ENCODE measurements at places on chromosomes 5 and 9. TPM values are rescaled to one million over a fixed set of nuclear protein-coding genes. Genes with fewer than 3 reads are reported as not detected.

SHISAL2B gene
- total RNA-seq = not detected

CFAP77 gene
- not detected for total RNA-seq

SHC3 gene
- 15.9 TPM for total RNA-seq

SPINK6 gene
- total RNA-seq = not detected

IQGAP2 gene
- not detected for total RNA-seq

GCNT4 gene
- total RNA-seq = 1.4 TPM

HCN1 gene
- total RNA-seq = not detected

PTRH1 gene
- total RNA-seq = 32.9 TPM

HSD17B3 gene
- total RNA-seq = 0.38 TPM

MRPS2 gene
- 84.4 TPM for total RNA-seq

SLC6A18 gene
- not detected for total RNA-seq

TRIM36 gene
- 0.15 TPM for total RNA-seq

ESM1 gene
- 0.15 TPM for total RNA-seq

- no peak for DNase-seq
Observed at GRCh38 chr5:38297830-38298608, 39.7 kb downstream of the EGFLAM start.

GRCh38 chr5:175493726-175494125 is 15.4 kb downstream of the SFXN1 start:
- no peak for DNase-seq

DNA sequence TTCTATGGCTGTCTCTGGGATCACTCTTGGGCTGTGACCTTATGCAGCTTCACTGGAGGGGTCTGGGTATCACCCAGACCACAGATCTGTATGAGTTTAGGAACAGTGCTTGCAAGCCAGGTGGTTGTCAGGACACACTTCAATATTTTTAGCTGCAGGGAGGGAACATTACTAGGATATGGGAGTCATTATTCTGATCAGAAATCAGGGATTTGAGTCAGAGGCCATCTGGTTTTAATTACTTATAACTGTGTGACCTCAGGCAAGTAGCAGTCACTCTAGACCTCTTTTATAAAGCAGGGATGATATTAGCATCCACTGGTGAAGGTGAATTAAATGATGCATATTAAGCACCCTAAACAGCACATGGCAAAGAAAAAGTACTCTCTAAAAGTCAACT is 60.1 kb upstream of the NMUR2 start:
- DNase-seq = no peak

- DNase-seq = no peak
Observed at GRCh38 chr5:5511904-5512416, 89.5 kb downstream of the ICE1 start.

DNA sequence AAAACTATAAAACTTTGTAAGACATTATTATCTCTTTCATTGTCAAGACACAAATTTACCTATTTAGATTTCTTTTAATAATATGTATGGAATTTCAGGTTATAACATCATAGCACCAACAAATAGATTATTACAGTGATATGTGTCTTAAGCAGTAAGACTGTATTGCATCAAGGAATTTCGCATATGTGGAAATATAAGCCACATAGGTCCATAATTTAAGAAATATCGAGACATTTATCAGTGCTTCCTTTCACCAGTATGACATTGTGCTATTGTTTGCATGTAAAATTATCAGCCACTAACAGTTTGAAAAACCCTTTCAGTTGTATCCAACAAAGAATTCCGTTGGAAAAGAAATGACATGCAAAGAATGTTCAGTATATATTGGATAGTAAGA is 186.7 kb upstream of the RASA1 start:
- no peak for DNase-seq

DNA sequence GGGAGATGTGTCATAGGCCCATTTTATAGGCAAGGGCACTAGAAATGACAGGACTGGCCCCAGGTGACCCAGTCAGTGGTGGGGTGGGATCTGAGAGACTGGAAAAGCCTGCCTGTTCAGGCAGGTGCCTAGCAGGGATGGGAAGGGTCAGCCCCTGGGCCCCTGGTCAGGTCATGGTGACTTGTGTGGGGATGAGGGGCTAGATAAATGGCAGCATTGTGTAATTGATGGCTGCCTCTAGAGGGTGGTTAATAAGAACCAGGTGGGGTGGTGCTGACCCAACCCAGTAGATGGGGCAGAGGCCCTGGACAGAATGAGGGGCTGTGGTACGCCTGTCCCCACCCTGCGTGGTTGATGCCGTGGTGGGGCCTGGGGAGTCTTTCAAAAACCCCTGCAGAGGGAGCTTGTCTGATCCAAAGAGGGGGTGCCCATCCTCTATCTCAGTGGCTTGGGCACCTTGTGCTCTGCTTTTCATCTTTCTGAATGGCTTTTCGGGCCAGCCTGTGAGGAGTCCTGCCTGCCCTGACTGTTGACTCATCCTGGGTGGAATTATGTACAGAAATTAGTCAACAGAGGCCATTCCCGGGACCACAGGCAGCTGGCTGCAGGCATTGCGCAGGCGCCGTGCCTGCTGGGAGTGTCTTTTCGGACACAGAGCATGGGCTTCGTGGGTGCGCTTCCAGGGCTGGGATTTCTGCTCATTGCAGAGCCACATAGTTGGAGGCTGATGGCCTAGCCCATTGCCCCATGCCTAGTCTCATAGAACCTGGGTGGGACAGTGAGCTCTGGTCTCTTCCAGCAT is 93.6 kb upstream of the PITX1 start:
- peak; percentile 83 for DNase-seq

DNA sequence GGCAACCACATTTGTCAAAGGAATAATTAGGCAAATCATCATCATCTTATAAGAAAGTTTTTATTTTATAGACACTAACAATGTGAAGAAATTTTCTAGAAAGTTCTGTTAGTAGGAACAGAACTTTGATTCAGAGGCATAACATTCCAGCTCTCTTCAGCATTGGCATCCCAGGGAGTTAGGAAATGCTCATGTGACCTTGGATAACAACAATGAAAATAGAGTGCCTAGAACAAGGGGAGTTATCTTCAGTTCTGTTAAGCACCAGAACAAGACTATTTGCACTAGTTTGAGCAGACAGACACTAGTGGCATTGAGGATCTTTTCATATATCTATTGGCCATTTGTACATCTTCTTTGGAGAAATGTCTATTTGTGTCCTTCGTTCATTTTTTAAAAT is 7.0 kb upstream of the NMUR2 start:
- no peak for DNase-seq

- DNase-seq = no peak
Observed at GRCh38 chr5:145912594-145912993, 23.8 kb upstream of the SH3RF2 start.

DNA sequence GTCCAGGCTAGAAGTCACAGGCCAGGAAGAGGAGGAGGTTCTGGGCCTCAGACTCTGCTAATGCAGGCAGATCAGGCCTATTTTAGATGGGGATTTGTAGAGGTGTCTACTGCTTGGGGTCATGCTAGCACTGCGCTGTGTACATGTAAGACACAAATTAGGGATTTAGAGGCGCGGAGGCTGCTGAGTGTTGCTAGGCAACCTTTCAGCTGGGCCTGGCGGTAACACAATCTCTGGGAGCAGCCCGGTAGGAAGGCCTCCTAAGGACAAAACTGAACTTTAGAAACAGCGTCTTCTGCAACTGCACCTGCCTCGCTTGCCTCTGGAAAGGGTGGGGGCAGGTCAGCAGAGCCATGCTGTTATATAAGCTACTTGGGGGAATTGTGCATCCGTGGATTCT is 147.9 kb downstream of the MACROH2A1 start:
- no peak for DNase-seq

GRCh38 chr5:141313711-141314110 is 6.9 kb downstream of the TAF7 start:
- no peak for DNase-seq

DNA sequence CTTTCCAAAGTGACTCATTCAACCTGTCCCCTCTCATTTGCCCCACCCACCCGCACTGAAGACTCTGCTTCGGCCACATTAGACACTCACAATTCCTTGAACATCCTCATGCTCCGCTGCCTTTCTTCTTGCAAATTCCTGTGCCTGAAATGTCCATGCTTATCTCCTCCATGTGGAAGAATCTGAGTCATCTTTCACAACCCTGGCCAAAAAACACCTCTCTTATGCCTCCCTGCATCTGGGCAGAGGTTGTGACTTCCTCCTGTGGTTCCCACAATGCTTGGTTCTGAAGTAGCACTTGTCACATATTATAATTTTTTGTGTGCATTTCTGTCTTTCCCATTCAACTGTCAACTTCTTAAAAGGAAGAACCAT is 238.6 kb downstream of the ENC1 start:
- peak; percentile 38 for DNase-seq

DNA sequence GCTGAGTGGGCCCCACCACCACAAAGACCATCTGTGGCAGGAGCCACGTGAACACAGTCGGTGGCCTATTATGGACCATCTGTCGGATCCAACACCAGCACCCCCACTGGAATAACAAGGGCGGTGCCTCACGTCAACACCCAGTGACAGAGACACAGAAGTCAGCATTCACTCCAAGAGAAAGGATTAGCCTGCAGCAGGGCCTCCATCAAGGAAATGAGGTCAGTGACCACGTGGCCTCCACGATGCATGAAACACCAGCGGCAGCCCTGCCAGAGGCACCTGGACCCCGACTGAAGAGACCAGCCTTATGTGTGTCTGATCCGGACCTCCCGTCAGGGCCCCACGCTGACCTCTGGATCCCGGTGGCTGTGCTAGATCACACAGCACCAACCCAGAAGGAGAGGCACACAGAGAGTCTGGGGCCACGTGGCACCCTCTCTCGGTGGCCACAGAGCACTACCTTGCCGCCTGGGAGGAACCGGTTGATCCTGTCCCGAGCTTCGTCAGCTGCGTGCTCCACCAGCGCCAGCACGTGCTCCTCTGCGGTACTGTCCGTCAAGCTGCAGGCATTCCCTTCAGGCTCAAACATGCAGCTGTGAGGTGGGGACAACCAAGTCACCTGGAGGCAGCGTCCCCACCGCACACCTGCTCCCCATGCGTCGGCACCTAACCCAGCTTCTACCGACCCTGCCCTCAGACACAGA is 9.0 kb downstream of the BRD9 start:
- no peak for DNase-seq

DNA sequence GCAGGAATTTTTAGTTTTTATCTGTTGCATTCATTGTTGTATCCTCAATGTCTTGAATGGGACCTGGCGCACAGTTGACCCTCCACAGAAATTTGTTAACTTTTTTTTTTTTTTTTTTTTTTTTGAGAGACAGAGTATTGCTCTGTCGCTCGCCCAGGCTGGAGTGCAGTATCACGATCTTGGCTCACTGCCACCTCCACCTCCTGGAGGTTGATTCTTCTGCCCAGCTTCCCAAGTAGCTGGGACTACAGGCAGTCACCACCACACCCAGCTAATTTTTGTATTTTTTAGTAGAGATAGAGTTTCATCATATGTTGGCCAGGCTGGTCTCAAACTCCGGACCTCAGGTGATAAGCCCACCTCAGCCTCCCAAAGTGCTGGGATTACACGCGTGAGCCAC is 205.9 kb downstream of the ROR2 start:
- DNase-seq = no peak

DNA sequence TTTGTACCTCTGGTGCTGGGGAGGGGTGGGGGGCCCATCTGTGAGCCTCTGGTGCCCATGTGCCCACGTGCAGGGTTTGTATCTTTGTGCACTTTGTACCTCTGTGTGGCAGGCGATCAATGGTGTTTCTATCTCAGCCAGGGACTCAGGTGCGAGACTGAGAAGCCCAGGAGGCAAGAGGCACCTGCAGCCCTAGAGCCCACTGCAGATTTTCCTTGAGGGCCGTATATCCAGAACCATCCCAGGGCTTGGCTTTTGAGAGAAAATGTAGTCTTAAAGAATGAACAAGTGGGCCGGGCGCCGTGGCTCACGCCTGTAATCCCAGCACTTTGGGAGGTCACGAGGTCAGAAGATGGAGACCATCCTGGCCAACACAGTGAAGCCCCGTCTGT is 52.2 kb upstream of the KCNMB1 start:
- no peak for DNase-seq

- DNase-seq = no peak
Observed at GRCh38 chr5:94039101-94039500, 297.7 kb upstream of the POU5F2 start.

GRCh38 chr5:598564-598890 is 13.6 kb upstream of the CEP72 start:
- DNase-seq = no peak

DNA sequence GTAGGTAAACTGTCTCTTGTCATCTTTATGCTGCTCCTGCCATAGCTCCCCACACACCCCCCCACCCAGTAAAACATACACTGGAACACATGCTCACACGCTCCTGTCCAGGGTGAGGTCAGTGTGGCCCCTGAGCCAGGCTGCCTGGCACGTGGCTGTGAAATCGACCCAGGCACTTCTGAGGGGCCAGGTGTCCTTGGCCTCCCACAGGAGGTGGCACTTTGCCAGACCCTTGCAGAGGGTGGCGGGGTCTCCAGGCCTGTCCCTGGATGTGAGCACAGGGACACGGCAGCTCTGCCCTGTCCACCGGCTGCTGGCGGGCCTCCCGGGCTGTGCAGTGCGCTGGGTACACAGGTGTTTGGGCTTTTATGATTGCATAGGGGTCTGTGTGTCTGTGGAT is 10.0 kb upstream of the CRB2 start:
- DNase-seq = no peak

- DNase-seq = peak; percentile 58
Observed at GRCh38 chr5:126938466-126938865, 91.9 kb downstream of the MARCHF3 start.

GRCh38 chr5:96781031-96781971 is 26.4 kb downstream of the ERAP1 start:
- no peak for DNase-seq

DNA sequence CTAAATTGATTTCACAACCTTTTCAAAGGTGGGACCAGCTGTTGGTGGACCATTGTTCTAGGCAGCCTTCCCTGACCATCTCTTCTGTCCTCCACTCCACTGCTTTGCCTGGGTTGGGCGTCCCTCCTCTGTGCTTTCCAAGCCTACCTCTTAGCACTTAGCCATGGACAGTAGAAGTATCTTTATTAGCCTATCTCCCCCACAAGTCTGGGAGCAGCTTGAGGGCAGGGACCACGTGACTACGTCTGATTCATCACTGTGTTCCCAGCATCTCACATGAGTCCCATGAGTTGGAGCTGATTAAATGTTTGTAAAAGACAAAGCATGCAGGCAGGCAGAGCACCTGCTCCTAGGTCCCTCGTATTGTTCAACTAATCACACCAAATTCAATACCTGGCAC is 20.9 kb downstream of the MORN5 start:
- no peak for DNase-seq

DNA sequence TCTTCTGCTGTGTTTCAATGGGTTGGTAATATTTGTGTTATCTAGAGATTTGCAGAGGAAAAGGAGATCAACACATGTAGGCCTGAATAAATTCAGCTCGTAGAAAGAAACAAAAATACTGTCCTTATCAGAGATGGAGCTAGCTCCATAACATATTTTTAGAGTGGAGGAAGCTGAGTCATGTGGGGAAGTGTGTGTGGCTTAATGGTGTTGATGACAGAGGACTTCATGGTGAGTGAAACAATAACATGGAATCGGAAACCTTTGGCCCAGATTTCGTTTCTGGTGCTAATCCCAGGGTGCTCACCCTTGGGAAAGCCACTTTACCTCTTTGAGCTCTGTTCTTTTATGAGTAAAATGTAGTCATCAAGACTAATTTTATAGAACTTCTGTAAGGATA is 825.0 kb downstream of the TLR4 start:
- DNase-seq = no peak
